Activated CD8-positive, alpha-beta memory T cell treated with anti-CD3 and anti-CD28 coated beads for 24 hours (primary cell): ENCODE measurements at places on chromosomes 13 and 19.
A peak's percentile ranks its signal among the peaks of the same experiment; 100 is the strongest.

- DNase-seq: no peak
These were observed 808 bp downstream of the DNMT1 start for GRCh38 chr19:10193790-10194499.

GRCh38 chr19:5112175-5112574, 143.3 kb downstream of the KDM4B start:
- no peak for DNase-seq

- DNase-seq: no peak
These were observed 56.1 kb downstream of the MLLT1 start for GRCh38 chr19:6223461-6224307.

GRCh38 chr19:48624791-48625723, 5.8 kb downstream of the SPHK2 start:
- DNase-seq: no peak

DNA sequence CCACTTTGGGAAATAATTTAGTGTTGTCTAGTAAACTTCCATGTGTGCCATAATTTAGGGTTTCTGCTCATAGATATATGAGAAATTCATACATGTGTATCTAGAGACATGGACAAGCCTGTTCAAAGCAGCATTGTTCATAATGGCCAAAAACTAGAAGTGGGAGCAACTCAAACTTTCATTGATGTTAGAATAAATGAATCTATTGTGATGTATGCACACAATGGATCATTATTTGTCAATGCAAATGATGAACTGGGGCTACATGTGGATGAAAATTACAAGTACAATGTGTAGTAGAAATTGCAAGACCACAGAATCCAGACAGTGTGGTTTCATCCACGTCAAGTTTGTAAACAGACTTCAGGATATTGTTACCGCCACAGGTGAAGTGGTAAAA, 284.7 kb downstream of the SLC7A1 start:
- no peak for DNase-seq

- no peak for DNase-seq
These were observed 3.6 kb downstream of the DACH1 start for GRCh38 chr13:71863254-71863865.

DNA sequence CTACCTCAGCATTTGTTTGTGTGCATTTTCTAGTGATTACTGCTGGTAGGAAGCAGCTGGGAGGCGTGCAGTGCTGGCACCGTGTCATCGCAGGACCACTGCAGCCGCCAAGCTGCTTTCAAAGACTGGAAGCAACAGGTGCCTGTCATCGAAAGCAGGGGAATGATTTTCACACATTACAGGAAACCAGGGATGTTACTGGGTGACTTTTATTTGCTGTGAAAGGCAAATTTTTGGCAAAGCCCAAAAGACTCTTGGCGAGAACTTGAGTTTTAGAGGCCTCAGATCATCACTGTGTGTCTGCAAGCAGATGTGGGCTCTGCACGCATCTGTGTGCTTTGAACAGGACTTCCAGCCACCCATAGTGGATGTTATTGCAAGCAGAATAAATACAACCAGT, 176.4 kb downstream of the FLT1 start:
- DNase-seq: no peak

GRCh38 chr19:7729831-7730285, 2.1 kb downstream of the CLEC4G start:
- no peak for DNase-seq

GRCh38 chr13:42525035-42525504, 48.9 kb upstream of the TNFSF11 start:
- DNase-seq: no peak

DNA sequence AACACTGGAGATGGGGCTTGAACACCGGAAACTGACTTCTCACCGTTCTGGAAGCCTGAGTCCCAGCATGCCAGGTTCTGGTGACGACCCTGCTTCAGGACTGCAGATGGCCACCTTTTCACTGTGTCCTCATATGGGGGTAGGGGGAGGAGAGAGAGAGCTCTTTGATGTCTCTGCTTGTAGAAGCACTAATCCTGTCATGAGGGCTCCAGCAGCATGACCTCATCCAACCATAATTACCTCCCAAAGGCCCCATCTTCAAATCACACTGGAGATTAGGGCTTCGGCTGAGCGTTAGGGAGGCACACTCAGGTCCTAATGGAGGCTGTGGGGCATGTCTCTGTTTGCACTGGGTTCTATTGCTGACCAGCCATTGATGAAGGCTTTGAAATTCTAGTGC, 255.3 kb downstream of the TEX29 start:
- DNase-seq: no peak

GRCh38 chr13:73168953-73169401, 110.2 kb downstream of the KLF5 start:
- no peak for DNase-seq

GRCh38 chr19:28426110-28426729, 786.7 kb downstream of the UQCRFS1 start:
- no peak for DNase-seq

GRCh38 chr13:57799624-57800023, 168.1 kb downstream of the PCDH17 start:
- no peak for DNase-seq

- no peak for DNase-seq
These were observed 58.1 kb upstream of the SIAH3 start for GRCh38 chr13:45909673-45910072.

DNA sequence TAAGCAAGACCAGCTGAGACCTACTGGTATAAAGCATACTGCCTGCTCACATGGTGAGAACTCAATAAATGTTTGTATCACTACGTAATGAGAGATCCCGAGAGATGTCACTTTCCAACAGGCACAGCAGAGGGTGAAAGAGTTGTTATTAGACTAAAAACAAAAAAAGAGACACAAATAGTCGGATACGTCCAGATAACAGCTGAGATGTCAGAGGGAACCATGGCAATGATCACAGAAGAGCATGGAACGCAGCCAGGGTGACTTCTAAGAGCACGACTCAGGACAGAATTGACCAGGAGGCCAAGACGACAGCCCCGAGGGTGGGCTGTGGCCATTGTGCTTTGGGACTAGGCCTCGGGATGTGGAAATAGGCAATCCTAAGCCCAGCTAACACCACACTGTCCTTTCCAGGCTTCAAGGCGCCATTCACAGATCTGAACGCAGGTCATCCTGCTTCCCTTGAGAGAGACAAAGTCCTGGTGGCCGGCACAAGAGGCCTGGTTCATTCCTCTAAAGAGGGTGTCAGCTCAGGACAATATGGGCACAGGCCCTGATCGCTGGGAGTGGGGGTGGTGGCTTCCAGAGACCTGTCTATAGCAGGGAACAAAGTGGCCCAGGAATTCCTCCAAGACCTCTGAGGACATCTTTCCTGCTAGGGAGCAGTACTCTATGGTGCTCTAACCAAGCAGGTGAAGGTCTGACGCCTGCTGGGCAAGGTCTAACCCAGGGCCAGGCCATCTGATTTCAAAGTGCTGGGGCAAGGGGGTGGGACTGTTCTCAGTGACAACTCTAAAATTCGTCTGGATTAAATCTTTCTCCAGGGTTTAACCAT, 3.2 kb downstream of the SH3GL1 start:
- DNase-seq: no peak

DNA sequence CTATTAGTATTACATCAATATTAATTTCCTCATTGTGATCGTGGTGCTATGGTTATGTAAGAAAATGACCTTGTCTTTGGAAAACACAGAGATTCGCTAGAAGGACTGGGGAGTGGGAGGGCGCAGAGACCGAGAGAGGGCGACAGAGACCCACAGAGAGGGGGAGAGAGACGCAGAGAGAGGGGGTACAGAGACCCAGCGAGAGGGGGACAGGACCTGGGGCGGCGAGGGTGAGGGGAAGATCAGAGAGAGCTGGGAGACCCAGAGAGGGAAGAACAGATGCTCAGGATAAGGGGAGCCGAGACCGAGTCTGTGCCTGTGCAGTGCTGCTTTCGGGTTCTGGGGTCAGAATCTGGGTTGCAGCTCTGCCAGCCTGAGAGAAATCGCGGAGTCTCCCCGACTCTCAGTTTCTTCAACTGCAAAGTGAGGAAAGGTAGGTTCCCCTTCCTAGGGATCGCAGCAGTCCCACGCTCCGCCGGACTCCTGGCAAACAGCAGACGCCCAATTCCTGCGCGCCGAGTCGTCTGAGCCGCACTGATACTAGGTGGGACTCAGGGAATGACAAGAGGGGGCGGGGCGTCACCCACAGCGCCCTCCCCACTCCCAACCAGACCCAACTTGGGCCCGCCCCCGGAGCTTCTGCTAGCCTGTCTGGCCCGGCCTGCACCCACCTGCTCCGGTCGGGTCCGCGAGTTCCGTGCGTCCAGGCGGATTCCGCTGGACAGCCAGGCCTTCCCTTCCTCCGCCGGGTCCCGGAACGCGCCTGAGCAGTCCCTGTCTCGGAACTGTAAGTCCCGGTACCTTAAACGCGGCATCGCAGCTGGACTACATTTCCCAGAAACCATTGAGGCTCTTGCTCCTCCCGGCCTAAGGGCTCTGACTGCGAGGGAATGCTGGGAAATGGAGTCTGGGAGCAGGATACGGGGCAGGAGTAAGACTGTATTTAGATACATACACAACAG, 15.3 kb downstream of the IZUMO2 start:
- DNase-seq: peak; percentile 89

DNA sequence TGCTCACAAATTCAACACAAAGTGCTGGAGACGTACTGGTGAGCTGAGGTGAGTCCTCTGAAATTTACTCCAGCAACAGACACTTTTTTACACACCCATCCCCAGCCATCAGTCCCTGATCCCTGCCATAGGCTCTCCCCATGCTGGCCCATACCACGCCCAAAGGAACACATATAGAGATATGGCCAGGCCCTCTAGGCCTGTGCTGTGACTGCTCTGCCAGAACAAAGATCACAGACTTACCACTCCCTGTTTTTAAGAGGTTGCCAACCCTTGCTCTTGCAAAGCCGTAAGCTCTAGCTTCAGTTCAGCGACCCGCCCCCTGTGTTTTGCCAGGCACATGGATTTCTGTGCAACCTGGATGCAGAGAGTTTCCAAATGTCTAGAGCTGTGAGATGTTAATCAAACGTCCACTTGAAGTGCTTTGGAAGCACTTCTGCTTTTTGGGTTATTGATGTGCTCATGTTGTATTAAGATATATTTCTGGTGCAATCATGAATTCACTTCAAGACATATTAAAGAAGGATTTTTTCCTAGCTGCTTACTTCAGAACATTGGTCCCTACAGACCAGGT, 59.7 kb downstream of the DLEU7 start:
- DNase-seq: no peak

DNA sequence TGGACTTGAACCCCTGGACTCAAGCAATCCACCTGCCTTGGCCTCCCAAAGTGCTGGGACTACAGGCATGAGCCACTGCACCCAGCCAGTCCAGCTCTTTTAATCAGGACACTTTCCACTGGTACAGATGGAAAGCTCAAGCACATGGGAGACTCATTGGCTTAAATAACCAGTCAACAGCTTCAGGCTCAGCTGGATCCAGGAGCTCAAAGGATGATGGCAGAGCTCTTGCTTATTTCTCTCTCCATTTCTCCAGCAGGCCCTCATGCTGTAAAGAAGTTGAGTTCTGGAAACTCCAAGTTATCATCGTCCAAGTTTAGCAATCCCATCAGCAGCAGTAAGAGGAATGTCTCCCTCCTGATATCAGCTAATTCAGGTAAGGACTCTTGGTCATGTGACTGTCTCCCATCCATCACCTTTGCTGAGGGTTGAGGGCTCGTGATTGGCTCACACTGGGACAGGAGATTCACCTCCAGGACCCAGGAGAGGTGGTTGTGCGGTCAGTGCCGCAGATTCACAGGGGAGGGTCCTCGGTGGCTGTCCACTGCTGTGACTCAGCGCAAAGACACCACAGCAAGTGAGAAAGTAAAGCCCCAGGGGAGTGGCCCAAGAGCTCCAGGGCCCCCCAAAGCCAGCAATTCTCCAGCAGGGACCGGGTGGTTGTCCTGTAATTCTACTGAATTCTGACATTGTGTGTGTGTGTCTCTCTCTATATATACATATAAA, 5.1 kb downstream of the CCL25 start:
- DNase-seq: no peak

DNA sequence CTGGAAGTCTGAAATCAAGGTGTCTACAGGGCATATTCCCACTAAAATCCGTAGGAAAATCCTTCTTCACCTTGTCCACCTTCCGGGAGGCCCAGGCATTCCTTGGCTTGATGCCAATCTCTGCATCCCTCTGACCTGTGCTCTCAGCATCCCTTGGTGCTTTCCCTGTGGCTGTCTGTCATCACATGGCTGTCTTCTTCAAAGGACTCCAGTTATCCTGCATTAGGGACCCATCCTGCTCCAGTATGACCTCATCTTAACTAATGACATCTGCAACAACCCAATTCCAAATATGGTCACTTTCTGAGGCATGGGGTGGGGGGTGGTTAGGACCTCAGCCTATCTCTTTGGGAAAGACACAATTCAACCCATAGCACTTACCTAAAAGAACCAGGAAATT, 423.8 kb downstream of the IRS2 start:
- no peak for DNase-seq

GRCh38 chr13:25179011-25179410, 6.9 kb upstream of the AMER2 start:
- no peak for DNase-seq

- no peak for DNase-seq
These were observed 36.3 kb upstream of the SLC10A2 start for GRCh38 chr13:103102482-103102881.

- DNase-seq: no peak
These were observed 127.3 kb upstream of the EDNRB start for GRCh38 chr13:78045916-78046315.

DNA sequence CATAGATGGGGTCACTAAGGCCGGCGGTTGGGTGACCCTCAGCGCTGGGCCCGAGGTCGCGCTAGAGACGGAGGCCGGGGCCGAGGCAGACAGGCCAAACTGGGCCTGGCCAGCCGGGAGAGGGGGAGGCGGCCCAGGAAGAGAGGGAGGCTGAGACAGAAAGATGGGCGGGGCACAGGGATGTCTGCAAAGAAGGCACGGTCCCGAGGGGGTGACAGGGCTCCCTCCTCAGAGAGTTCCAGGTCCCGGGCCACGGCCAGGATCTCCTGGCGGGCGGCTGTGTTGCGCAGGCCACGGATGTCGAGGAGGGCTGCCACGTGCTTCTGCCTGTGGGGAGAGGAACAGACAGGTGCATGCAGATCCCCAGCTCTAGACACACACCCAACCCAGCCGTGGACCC, 32.2 kb downstream of the EXOC3L2 start:
- no peak for DNase-seq

DNA sequence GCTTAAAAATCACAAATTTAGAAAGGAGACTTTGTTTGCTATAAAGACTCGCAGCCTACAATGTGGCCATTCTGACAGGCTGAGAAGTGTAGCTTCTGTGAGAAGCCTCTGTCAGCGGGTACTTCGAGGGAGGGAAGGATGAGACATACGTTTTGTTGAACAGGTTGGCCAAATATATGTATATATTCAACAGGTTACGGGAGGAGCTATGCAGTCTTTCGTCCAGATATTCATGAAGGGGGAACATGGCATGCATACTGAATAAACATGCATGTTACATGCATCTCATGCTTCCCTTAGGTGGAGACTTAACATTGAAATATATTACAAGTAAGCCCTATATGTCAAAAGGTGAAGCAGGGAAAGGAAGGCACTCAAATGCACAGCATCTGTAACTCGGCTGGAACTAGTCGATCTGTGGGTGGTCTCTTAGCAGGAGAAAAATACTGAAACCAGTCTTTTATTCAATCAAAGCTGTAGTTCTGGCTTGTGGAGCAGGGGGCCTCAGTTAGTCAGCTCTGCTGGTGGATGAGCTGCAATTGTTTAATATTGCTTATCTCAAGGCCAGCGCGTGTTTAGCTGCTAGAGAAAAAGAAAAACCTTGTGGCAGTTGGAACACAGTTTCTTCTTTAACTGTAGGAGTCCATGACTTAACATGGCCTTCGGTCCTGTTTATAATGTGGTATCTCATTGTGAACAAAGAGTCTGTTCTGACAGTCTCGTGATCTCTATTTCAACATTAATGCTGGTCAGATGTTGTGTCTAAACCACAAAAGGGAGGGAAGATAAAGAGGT, 94.3 kb downstream of the FAM216B start:
- DNase-seq: no peak

GRCh38 chr13:98476106-98476505, 100.8 kb downstream of the STK24 start:
- no peak for DNase-seq
